Bronchus fibroblast of lung (primary cell): ENCODE measurements at places on chromosomes 1 and 21. TPM values are rescaled to one million over a fixed set of nuclear protein-coding genes. Genes with fewer than 3 reads are reported as not detected.

The NPHS2 gene
- total RNA-seq = not detected in 2 replicates

The RIMKLA gene
- under 0.01 TPM in 1 of 2 replicates, not detected in the other for total RNA-seq

The ATP1A2 gene
- total RNA-seq = 0.50 and 1.5 TPM in 2 replicates

The OR2M4 gene
- not detected in 2 replicates for total RNA-seq

The FRRS1 gene
- total RNA-seq = 5.7 and 7.6 TPM in 2 replicates

The RGS7 gene
- 0.45 and 0.50 TPM in 2 replicates for total RNA-seq

The PTGS2 gene
- total RNA-seq = 0.17 and 0.45 TPM in 2 replicates

The CYP4A22 gene
- not detected in 2 replicates for total RNA-seq

The TRMT13 gene
- 8.8 and 15.5 TPM in 2 replicates for total RNA-seq

The MECR gene
- total RNA-seq = 38.4 and 39.0 TPM in 2 replicates

The RPE65 gene
- total RNA-seq = not detected in 2 replicates

The LIN28A gene
- not detected in 2 replicates for total RNA-seq

The LHX8 gene
- not detected in 2 replicates for total RNA-seq

The PTPRU gene
- total RNA-seq = 18.8 and 29.1 TPM in 2 replicates

The NECAP2 gene
- 68.5 and 73.5 TPM in 2 replicates for total RNA-seq

The SELE gene
- not detected in 2 replicates for total RNA-seq

The LDLRAD1 gene
- not detected in 2 replicates for total RNA-seq

The TMEM51 gene
- total RNA-seq = 6.6 and 7.0 TPM in 2 replicates

The PSMB4 gene
- total RNA-seq = 333 and 373 TPM in 2 replicates

The NUAK2 gene
- 6.1 and 6.7 TPM in 2 replicates for total RNA-seq

The PCP4L1 gene
- not detected in 2 replicates for total RNA-seq

The A3GALT2 gene
- total RNA-seq = not detected in 2 replicates

The LAPTM5 gene
- total RNA-seq = not detected in 2 replicates

The PTPN22 gene
- 0.45 and 0.84 TPM in 2 replicates for total RNA-seq

The OR10J1 gene
- total RNA-seq = not detected in 2 replicates

The FNDC5 gene
- under 0.01 and 0.17 TPM in 2 replicates for total RNA-seq

The NCAM2 gene
- 0.84 and 1.0 TPM in 2 replicates for total RNA-seq
